ENCODE measurements at places on chromosomes 3 and 15. TPM values are rescaled to one million over a fixed set of nuclear protein-coding genes. Genes with fewer than 3 reads are reported as not detected.

- DNase-seq, result no peak
Observed at GRCh38 chr15:89824607-89824867, 9.9 kb upstream of the ANPEP start.

Gene GOLGA8N
- total RNA-seq, result 0.39 TPM

Gene WDR72
- total RNA-seq, result not detected

DNA sequence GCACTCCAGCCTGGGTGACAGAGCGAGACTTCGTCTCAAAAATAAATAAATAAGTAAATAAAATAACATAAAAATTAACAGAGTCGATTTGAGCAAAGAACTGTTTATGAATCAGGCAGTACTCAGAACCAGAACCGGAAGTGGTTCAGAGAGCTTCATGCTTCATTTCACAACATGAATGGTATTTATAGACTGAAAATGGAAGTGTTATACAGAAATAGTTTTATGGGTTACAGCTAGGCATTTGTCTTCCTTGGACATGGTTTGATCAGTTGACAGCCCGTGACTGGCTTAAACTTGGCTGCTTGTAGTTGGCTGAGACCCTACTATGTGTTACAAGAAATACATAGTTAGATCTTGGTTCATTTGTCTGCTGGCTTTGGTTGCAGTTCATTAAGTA is 216.0 kb upstream of the MCTP2 start:
- no peak for DNase-seq

- DNase-seq, result peak; percentile 47
Observed at GRCh38 chr3:176514297-176514696, 683.0 kb downstream of the TBL1XR1 start.

GRCh38 chr3:53899750-53900149 is 8.1 kb upstream of the SELENOK start:
- DNase-seq, result no peak

DNA sequence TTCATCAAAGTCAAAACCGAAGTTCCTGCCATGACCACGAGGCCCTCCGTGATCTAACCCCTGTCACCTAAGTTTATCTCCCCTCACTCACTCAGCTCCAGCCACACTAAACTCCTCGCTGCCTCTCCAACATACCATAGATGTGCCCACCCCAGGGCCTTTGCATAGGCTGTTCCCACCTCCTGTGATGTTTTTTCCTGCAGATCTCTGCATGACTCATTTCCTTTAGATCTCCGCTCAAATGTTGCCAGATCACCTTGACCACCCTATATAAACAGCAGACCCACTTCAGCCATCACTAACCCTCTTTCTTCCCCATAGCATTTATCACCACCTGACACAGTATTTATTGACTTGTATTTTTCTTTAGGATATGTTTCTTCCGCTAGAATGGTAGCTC is 58.5 kb downstream of the HRH1 start:
- DNase-seq, result peak; percentile 83

DNA sequence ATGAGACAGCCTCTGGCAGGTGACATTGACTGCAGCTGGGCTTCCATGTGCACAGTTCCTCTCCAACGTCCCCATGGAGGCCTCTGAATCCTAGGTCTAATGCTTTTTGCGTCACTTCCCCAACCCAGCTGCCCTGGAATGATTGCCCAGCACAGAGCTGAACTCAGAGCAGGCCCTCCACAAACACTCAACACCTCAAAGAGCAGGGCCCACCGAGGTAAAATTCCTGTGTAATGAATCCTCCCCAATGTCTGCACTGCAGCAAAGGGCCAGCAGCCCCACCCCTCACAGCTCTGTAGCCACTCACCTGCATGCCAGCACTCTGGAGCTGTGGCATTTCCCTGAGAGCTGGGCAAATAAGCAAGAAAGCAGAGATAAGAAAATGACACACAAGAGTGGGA is 42.6 kb upstream of the DUSP7 start:
- DNase-seq, result no peak

Gene CCR8
- not detected for total RNA-seq

Gene RLBP1
- total RNA-seq, result not detected

GRCh38 chr15:61337541-61337940 is 108.4 kb upstream of the RORA start:
- no peak for DNase-seq

GRCh38 chr15:85408270-85408746 is 27.9 kb downstream of the AKAP13 start:
- DNase-seq, result peak; percentile 69

- DNase-seq, result no peak
Observed at GRCh38 chr3:31725976-31726375, 193.3 kb downstream of the STT3B start.

DNA sequence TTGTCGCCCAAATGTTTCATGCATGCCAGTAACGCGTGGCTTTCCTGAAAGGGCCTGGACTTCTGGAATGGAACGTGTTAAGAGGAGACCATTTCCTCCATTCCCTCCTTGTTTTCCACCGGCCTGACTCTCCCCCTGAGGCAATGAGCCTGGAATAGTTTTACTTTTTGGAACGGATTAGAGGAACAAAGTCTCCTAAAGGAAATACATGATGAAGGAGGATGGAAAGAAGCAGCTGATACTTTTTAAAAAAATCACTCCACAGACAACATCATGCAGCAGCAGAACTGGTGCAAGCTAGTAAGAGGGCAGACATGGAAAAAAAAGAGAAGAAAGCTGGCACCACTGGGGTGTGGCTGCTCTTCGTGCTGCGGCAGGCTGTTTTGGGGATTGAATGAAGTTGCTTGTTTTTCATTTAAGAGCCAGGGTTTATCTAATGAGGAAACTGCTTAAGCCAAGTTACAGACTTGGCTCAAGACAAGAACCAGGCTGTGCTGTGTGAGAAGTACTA is 3.6 kb upstream of the KBTBD12 start:
- DNase-seq, result no peak

Gene SLC9A9
- total RNA-seq, result 3.9 TPM

Gene SETMAR
- 10.1 TPM for total RNA-seq

GRCh38 chr3:147379651-147380050 is 26.7 kb downstream of the ZIC4 start:
- no peak for DNase-seq

- DNase-seq, result no peak
Observed at GRCh38 chr15:80087104-80087503, 27.6 kb downstream of the ZFAND6 start.

DNA sequence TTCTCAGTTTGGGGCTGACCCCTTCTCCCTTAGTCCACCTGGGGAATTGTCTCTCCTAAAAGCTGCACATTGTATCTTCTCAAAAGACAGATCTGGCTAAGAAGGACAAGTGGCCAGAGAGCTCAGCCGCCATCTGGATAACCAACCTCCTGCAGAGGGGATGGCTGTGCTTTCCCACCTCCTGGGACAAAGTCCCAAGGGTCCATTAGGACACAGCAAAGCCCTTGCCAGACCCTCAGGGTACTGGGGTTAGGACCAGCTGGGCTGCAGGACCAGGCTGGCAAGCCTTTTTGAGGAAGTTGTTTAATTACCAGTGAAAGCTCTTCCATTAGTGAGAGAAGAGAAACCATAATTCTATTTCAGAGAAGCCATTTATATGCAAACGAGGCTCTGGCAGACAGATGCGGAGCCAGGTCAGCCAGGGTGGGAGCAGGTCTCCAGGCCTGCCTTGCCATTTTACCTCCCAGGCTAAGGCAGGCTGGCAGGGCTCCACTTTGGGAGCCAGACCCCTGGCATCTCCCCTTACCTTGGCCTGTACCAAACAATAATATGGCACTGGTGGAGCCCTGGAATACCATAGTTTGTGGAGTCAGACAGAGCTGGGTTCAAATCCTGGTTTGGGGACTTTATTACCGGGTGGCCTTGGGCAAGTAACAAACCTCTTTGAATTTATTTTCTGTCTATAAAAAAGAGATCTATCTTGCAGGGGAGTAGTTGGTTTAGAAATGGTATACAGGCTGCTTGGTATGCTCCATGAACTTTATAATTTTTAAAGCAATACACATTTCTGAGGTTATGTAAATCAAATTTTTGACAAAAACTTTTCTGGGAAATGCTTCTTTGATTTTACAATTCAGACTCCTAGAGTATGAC is 17.9 kb downstream of the SHF start:
- DNase-seq, result no peak

DNA sequence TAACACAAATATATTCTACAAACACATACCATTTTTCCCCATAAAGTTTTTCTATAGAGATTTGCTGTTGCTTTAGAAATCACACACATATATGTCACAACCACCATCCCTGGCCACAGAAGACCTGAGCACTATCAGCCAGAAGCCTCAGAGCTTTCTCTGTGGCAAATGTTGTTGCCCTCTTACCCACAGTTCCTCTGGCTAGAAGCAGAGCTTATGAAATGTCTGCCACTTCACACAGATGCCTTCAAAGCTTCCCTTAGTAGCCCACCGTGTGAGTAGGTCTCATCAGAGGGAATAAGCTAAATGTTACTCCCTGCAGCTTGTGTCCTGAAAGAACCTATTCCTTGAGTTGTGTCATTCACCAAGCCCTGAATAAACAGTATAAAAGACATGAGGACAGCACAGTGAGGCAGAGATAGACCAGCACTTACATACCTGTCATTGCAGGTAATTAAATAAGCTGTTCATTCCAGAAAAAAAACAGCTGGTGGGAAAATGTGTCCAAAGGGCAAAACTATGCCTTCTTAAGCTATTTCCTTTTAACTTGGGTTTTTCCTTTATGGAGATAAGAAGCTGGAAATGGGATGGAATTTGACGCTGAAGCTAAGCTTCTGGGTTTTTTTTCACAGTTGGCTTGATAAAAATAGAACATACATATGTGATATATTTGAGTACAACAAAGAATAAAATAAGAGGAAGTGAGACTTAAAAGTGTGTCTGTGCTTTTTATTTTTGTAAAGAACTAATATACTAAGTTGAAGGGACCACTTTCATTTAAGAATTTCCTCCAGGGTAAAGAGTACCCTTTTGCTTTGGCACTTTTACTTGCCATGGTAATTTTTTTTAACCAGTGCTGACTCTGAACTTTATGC is 391.4 kb downstream of the KCNH8 start:
- no peak for DNase-seq

Gene CIDEC
- total RNA-seq, result not detected

GRCh38 chr3:169475978-169476698 is 187.4 kb downstream of the MECOM start:
- no peak for DNase-seq

Gene ARGFX
- total RNA-seq, result not detected

GRCh38 chr3:30437171-30437601 is 169.2 kb upstream of the TGFBR2 start:
- DNase-seq, result no peak

Gene ZDHHC19
- not detected for total RNA-seq

Gene HDAC11
- 6.3 TPM for total RNA-seq

- DNase-seq, result no peak
Observed at GRCh38 chr3:194132465-194133286, 3.3 kb upstream of the HES1 start.

Gene ZCWPW2
- 0.13 TPM for total RNA-seq

- DNase-seq, result no peak
Observed at GRCh38 chr3:41915353-41915752, 46.5 kb downstream of the ULK4 start.

GRCh38 chr3:12224181-12225147 is 64.4 kb upstream of the PPARG start:
- no peak for DNase-seq

- peak; percentile 48 for DNase-seq
Observed at GRCh38 chr15:43792761-43793476, 799 bp downstream of the SERF2 start.

- no peak for DNase-seq
Observed at GRCh38 chr3:89402051-89402450, 294.6 kb downstream of the EPHA3 start.

Gene PATL2
- total RNA-seq, result 0.13 TPM

- DNase-seq, result no peak
Observed at GRCh38 chr3:128353361-128353965, 113.2 kb downstream of the DNAJB8 start.

DNA sequence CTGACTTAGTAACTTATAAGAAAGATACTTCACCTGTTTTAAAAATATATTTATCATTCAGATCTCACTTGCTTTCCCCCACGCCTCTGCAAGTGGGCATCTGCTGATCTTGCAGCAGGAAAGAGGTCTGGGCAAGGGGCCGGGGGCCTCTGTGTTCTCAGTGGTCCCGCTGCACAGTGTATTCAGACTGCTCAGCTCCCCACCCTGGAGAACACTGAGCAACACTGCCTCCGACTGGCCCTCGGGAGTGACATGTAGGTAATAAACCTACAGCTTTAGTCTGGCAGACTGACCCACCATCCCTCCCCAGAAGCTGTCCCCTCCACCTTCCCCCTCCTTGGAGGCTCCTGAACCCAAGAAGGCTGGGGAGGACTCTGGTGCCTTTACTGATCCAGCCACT is 43.8 kb downstream of the GABRB3 start:
- DNase-seq, result no peak

Gene LINGO1
- 0.13 TPM for total RNA-seq

GRCh38 chr3:108477511-108478147 is 32.8 kb downstream of the MYH15 start:
- peak; percentile 75 for DNase-seq

Gene CAPN3
- 0.13 TPM for total RNA-seq

DNA sequence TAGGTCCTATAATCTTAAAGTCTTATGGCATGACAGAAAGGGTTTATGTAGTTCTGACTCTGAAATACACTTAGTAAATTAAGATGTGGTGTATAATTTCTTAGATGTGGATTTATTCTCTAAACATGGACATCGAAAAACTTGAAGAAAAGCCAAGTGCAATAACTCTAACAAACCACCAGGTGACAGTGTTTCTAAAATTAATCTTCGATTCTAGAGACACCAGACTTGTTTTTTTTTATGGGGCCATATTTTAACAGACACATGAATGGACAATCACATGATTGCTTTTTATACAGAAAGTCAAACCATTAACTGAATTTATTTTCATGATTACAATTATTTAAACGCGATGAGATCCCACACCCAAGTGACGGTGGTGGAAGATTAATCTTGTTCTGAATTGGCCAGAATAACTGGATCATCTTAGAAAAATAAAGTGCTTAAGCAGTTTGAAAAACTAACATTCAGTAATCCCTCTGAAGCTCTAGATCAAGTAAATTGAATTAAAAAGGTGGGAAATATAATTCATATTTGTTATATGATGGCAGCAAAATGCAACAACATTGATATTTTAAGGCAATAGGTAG is 305.1 kb downstream of the LSAMP start:
- peak; percentile 2 for DNase-seq

DNA sequence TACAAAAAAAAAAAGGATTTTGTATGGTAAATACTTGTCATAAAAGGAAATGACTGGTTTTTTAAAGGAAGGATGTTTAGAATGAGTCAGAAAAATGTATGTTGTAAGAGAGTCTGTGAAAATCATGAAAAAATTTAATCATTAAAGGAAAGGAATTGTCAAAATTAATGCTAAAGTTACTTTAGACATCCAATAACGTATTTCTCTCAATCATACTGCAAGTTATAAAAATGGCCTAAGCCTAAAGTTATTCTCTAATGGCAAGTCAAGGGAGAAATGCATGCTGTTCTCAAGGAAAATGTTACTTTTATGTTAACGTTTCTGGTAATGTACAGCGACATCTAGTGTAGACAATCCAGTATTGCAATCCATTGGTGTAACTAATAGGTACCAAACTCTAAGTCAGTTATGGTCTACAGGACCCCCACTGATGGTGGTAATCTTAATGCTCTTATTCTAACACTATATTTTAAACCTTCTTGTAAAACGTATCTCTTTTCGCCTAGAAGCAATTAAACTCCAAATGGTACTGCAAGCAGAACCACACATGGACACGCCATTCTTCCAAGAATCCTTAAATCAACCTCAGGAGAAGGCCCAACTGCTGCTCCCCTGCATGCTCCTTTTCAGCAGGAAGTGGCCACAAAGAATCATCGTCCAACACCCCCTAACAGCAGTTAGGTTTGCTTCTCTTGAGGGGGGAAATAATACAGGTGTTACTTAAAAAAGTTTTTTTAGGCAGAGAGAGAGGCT is 35.2 kb downstream of the NCEH1 start:
- peak; percentile 68 for DNase-seq
